ENCODE measurements at places on chromosomes 4 and X.

- H3K36me3 ChIP-seq = no peaks in the 10 kb centered on the region
- no peak overlapping the region for H3K27ac ChIP-seq
Observed at GRCh38 chr4:96991083-96991482, 1151.2 kb downstream of the PDHA2 start.

DNA sequence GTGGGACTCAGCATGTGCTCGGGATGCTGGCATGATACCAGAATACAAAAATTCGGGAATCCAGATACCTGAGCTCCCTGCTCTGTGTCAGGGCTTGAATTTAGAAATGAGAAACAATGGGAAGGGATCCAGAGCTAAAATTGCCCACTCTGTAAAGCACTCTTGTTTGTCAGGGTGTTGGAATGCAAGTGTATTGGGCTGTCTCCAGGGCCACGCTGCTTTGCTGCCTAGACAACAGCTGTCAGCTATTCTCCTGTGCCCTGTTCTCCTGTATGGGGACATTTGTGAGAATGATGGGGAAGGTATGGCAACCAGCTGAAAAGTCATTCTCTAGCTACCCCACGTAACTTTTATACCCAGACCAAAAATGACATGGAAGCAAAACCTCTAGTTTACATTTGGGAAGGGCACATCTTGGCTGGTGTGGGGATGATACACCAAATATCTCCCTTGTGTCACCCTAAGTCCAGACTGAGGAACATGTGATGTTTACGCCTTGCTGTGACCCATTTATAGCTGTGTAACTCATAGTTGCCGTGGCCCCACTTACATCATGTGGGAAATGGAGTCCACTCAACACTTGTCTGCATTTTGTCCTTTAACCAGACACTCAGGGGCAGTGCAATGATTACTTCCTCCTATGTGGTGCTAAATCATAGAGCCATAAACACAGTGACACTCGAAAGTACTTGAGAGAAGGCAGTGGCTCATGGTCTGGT, 46.6 kb downstream of the SMPX start:
- no peak overlapping the region for H3K27ac ChIP-seq
- H3K27me3 ChIP-seq = no peaks in the 10 kb centered on the region
- no peak overlapping the region for H3K4me3 ChIP-seq
- no peaks in the 10 kb centered on the region for H3K4me1 ChIP-seq

- no peak overlapping the region for H3K27ac ChIP-seq
- no peaks in the 10 kb centered on the region for H3K27me3 ChIP-seq
- DNase-seq = no peak
- no peak overlapping the region for H3K4me3 ChIP-seq
- H3K36me3 ChIP-seq = no peaks in the 10 kb centered on the region
Observed at GRCh38 chr4:10173754-10174749, 57.5 kb upstream of the WDR1 start.

GRCh38 chrX:10875995-10876394, 235.1 kb upstream of the HCCS start:
- DNase-seq = no peak
- no peak overlapping the region for H3K27ac ChIP-seq
- H3K4me1 ChIP-seq = no peaks in the 10 kb centered on the region

GRCh38 chrX:17669891-17670290, 67.4 kb upstream of the SCML1 start:
- H3K27me3 ChIP-seq = peaks cover 2% of the 10 kb centered on the region
- no peak overlapping the region for H3K27ac ChIP-seq
- H3K36me3 ChIP-seq = no peaks in the 10 kb centered on the region
- H3K4me1 ChIP-seq = no peaks in the 10 kb centered on the region
- no peak for DNase-seq

- no peak for DNase-seq
- no peak overlapping the region for H3K4me3 ChIP-seq
- H3K4me1 ChIP-seq = peaks cover 13% of the 10 kb centered on the region
- no peaks in the 10 kb centered on the region for H3K36me3 ChIP-seq
- no peak overlapping the region for H3K27ac ChIP-seq
- no peaks in the 10 kb centered on the region for H3K27me3 ChIP-seq
Observed at GRCh38 chr4:76572224-76572623, 137.2 kb downstream of the SHROOM3 start.

Data from IMR-90 (cell line).